NCI-H1105 (cell line): ENCODE measurements at places on chromosomes 7 and 10.

DNA sequence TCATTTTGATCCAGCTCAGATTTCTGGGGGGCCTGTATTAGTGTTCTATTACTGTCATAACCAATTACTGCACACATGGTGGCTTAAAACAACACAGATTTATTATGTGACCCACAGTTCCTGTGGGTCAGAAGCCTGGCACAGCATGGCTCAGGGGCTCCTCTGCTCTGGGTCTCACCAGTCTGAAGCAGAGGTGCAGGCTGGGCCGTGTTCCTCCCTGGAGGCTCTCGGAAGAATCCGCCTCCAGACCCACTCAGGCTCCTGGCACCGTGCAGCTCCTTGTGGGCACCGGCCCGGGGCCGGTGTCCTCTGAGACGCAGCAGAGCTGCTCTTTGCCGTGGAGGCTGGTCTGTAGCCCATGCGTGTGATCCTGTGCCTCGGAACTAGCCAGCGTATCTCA is 61.5 kb downstream of the RAMP3 start:
- no peak for DNase-seq

DNA sequence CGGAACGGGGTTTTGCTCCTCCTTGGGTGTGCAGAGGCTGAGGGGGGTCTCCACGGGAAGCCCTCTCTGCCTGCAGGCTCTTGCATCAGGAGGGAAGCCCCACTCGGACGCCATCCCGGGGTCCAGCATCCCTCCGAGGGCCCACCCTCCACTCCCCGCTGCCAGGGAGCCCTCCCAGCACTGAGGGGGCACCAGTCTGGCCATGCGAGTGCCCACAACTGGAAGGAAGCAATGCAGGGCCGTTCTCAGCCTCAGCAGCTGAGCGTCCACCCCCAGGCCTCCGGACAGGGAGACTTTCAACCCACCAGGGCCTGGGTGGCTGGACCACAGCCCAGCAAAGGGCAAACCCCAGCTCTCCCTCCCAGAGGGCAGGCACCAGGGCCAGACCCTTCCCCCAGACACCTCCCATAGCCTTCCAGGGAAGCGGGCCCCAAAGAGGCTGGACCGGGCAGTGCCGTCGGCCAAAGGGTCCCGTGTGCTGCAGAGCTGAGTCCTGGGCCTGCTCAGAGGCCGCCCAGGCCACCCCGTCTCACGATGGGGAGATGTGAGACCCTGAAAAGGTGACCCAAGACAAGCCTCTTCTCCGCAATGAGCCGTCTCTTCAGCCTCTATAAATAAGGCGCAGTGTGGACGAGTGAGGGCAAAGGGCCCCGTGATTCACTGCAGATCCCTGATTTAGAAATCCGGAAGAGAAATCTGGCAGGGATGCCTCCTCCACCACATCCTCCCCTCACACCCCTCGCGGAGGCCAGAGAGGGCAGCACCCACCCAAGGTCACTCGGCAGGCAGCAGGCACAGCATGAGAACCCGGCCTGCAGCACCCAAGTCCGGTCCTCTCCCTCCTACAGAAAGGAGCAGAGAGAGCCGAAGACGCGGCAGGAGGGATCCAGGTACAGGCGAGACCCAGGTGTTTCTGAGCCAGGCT is 81.9 kb upstream of the DNAAF5 start:
- no peak for DNase-seq

GRCh38 chr7:40470091-40470592 is 335.3 kb downstream of the SUGCT start:
- no peak for DNase-seq

DNA sequence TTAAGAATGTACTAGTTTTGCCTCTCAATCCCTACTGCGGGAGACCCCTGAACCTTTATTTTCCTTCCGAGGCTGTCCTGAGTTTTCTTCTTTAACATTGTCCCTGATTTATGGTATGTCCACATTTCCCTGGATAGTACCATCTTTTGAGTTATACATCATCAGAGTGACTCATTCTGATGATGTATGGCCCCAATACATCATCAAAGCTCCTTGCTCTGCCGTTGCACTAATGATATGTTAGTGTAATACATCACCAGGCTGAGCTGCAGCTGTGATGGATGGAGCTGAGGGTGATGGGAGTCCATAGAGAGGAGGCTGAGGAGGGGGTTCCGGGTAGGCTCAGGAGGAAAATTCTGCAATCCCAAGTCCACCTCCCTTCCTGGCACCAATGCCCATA is 986.5 kb downstream of the KCNMA1 start:
- DNase-seq = no peak

DNA sequence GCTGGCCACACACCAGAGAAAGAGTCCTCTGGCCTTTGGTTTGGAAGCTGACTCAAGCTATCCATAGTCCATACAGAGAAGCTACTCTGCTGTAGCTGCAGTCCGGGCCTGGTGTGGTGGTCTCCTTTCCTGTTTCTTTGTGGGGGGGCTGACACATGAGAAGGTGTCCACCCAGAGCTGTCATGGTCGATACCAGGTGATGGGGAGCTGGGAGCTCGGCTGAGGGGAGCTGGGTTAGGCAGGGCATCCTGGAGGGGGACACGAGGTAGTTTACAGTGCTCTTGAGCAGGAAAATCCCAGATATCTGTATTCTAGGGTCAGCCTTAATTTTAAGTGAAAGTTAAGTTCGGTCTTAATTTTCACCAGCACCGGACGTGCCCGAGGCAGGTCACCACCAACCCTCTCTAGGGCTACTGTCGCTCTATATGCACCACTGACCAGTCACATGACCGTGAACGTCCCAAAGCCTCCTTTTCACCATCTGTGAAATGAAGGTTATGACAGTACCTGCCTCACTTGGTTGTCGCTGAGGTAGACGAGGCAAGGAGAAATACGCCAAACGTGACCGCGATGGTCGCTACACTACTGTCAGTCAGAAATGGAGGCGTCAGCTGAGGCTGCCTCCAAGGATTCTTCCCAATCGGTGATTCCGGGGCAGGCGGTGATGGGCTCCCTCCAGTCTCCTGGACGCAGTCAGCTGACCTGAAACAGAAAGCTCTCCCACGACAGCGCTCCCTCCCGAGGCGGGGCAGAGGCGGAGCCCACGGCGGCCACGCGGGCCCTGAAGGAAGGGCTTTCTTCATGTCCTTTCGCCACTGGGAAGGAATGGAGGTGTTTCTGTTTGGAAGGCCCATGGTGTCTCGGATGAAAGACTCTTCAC is 69.4 kb upstream of the SHH start:
- no peak for DNase-seq
